ENCODE measurements at places on chromosomes 12 and 14.

DNA sequence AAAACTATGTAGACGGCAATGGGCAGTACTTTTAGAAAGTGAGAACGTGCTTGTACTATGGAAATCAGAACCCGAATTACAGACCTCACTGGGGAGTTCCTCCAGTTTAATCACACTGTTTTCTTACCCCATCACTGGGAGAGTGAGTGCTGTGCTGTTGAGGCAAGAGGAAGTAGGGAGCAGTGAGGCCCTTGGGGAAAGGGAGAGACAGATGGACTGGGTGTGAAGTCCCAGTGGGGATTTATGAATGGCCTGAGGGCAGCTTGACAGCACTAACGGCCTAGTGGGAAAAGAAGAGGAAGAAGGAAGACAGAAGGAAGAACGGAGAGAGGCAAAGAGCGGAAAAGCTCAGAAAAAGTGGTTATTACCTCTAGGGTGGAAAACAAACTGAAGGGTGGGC is 5.7 kb downstream of the MCRS1 start:
- DNase-seq = no peak

DNA sequence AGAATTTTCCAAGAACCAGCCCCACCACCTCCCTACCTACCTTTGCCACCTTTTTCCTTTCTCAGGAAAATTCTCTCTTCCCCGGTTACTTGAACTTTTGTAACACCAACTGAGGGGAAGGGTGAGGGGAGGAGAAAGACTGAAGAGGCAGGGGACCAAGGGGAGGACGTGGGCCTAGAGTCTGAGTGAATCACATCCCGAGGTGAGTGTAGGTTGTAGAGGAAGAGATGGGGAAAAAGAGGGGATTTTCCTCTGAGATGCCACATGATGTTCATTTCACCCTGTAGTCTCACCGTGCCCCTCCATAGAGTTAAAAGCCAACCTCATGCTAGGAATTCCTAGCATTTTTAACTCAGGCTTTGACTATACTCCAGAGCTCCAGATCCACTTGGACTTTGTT is 311.8 kb downstream of the RPAP3 start:
- no peak for DNase-seq

GRCh38 chr14:88043529-88044443 is 38.9 kb downstream of the GPR65 start:
- DNase-seq = no peak

DNA sequence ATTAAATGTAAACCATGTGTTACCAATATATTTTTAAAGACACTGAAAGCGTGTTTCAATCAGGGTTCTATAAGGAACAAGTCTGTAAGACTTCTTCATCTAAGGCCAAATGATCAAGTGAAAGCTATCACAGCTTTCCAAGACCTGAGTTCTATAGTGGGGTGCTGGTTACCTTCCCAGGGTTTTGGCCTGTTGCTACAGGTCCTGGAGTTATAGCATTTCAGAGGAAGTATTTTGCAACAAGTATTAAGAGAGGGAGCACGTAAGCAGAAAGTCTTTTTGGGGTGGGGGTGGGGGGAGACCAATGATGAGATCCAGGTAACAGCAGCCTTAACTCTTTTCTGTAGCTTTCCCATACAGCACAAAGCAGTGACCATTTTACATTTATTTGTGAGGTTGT is 43.8 kb downstream of the FOXN3 start:
- DNase-seq = no peak

DNA sequence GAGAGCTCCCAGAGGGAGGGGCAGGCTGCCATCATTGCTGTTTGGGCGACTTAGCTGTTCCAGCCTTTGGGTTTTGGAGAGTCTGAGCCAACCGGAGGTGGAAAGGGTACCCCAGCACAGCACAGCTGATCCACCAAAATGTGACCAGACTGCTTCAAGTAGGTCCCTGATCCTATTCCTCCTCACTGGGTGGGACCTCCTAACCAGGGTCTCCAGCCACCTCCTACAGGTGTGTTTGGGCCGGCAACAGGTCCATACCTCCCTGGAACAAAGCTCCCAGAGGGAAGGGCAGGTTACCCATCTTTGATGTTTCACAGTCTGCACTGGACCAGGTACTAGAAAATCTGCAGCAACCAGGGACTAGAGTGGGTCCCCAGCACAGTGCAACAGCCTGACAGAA is 53.8 kb downstream of the CAND1 start:
- DNase-seq = no peak

- DNase-seq = no peak
Observed at GRCh38 chr12:124665511-124665910, 98.1 kb upstream of the NCOR2 start.
